ENCODE measurements at places on chromosomes 2 and 18. TPM values are rescaled to one million over a fixed set of nuclear protein-coding genes. Genes with fewer than 3 reads are reported as not detected.

DNA sequence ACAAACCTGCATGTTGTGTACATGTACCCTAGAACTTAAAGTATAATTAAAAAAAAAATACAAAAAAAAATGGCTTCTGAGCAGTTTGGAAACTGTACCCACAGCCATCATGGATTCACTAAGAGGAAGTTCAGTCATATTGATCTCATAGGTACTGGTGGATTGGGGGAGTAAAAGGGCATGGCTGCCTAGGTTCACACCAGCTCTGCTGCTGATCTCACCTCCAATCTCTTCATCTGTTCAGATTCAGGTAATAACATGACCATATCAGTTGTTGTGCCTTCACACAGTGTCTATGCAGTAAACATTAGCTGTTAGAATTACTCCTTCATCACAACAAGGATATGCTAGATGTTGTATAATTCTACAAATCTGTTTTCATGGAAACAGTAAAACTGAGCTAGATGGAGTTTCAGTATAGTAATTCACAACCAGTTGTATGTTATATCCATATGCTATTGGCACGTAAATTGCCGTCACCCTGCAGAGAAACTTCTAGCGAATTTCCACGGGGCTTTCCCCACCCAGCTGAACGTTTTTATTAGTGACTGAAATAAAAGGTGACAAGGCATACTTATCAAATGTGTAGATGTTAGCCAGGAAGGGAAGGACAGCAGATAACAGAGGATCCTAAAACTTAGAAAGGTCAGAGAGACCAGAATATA lies 59.3 kb upstream of the ITM2C start:
- DNase-seq, result no peak
- H3K27ac ChIP-seq, result no peak overlapping the region
- no peak overlapping the region for H3K4me3 ChIP-seq
- H3K4me1 ChIP-seq, result no peaks in the 10 kb centered on the region

DNA sequence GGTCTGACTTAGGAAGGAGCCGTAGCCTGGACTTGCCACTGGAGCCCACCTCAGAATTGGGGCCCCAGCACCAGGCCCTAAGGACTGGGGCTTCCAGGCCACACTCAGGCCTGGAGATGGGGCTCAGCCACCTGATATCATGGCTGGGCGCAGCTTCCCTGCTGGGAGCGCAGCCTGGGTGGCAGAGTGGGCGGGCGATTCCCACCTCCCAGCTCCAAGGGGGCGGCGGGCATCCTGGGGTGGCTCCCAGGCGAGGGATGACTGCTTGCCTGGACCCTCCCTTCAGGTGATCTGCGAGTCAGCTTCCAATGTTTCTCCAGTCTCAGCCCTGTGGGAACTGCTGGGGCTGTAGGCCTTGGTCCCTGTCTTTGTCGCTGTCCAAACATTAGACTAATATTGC lies 20.1 kb downstream of the GPR35 start:
- no peak overlapping the region for H3K4me3 ChIP-seq
- no peaks in the 10 kb centered on the region for H3K4me1 ChIP-seq
- no peak for DNase-seq
- no peak overlapping the region for H3K27ac ChIP-seq

- H3K4me3 ChIP-seq, result no peak overlapping the region
- H3K27ac ChIP-seq, result no peak overlapping the region
- H3K36me3 ChIP-seq, result no peaks in the 10 kb centered on the region
- H3K27me3 ChIP-seq, result no peaks in the 10 kb centered on the region
Measured at GRCh38 chr2:95326433-95327140, 29.4 kb downstream of the KCNIP3 start.

- no peak for DNase-seq
- no peaks in the 10 kb centered on the region for H3K27me3 ChIP-seq
- no peak overlapping the region for H3K4me3 ChIP-seq
- no peak overlapping the region for H3K27ac ChIP-seq
- H3K4me1 ChIP-seq, result no peaks in the 10 kb centered on the region
Measured at GRCh38 chr2:238030422-238031155, 30.2 kb upstream of the SCLY start.

GRCh38 chr2:105795575-105795934 lies 50.8 kb downstream of the NCK2 start:
- H3K36me3 ChIP-seq, result no peaks in the 10 kb centered on the region
- no peaks in the 10 kb centered on the region for H3K27me3 ChIP-seq
- H3K27ac ChIP-seq, result peak overlapping the region; percentile 78
- H3K4me1 ChIP-seq, result peaks cover 6% of the 10 kb centered on the region
- DNase-seq, result no peak
- no peak overlapping the region for H3K4me3 ChIP-seq

DNA sequence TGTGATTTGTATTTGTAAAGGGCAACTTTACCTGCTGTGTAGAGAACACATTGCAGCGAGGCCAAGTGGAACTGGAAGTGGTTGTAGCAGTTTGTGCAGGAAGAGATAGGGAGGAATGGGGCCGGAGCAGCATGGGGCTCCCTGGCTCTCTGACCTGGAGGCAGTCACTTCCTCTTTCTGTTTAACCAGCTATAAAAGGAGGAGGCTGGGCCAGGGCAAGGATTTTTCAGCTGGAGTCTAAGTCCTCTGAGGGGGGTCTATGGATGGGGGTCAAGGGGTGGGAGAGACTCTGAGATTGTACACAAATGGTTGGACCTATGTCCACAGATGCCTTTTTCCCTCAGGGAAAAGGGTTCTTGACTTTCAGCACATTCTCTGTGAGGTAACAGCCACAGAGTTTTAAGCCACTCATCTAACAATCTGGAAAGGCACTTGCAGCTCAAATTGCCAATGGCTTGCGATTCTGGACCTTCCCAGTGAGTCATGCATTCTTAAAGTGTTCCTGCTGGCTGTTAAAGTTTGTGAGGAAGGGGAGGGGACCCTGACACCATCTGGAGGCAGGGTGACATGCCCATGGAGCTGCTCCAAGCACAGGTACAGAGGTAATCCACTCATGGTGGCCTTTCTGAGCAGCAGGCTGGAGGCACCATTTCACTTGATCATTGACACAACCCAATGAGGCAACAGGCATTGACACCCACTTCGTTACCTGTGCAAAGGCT lies 347.0 kb downstream of the CYRIA start:
- H3K27me3 ChIP-seq, result no peaks in the 10 kb centered on the region
- H3K4me3 ChIP-seq, result no peak overlapping the region
- no peak for DNase-seq
- H3K4me1 ChIP-seq, result no peaks in the 10 kb centered on the region
- H3K27ac ChIP-seq, result no peak overlapping the region

DNA sequence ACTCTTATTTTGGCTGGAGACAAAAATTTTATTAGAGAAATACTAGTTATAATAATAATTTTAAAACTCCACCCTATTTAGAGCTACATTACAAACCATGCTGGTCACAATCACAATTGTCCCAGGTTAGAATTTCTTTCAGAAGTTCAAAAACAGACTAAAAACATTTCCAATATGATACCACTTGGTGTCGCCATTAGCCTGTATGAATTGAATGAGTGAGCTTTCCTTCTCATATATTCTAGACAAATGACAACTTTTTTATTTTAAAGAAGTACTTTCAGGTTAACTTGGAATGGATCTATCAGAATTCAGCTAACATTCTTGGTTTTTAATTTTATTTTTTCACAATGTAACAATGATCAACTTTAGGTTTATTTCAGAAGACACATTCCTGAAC lies 48.0 kb downstream of the SERPINB8 start:
- no peak overlapping the region for H3K27ac ChIP-seq
- H3K4me1 ChIP-seq, result no peaks in the 10 kb centered on the region
- no peak overlapping the region for H3K4me3 ChIP-seq
- H3K36me3 ChIP-seq, result no peaks in the 10 kb centered on the region
- H3K27me3 ChIP-seq, result no peaks in the 10 kb centered on the region

DNA sequence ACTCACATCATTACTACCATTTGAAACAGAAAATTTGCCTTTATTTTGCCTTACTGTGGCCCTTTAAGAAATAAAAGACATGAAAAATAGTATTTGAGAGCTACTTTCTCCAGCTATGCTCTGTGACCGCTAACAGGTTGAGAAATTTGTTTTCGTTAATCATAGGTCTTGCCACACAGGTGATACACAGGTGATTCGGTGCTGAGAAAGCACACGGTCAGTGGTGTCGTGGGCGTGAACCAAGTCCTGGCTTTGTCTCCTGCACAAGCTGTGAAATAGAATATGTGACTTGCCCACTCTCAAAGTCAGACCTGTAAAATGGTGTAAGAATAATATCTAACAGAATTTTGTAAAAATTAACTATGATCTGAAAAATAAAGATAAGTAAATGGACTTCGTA lies 155.3 kb upstream of the SLC39A10 start:
- no peaks in the 10 kb centered on the region for H3K27me3 ChIP-seq
- H3K4me1 ChIP-seq, result no peaks in the 10 kb centered on the region
- H3K36me3 ChIP-seq, result no peaks in the 10 kb centered on the region

DNA sequence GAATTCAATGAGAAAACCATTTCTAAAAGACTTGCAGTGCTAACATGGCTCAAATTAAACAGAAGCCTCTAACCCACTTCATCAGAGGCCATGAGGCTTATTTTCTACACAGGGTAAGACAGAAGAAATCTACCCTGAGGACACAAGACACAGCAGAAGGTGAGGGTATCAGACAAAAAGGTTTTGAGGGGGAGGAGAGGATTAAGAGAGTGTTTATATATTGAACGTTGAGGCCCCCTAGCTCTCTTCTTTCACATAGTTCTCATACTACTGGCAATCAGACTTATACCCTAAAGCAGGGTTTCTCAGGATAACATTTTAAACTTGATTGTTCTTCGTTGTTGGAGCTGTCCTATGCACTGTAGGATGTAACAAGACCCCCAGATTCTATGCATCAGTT lies 21.4 kb downstream of the ORC4 start:
- no peaks in the 10 kb centered on the region for H3K27me3 ChIP-seq
- H3K36me3 ChIP-seq, result no peaks in the 10 kb centered on the region
- H3K27ac ChIP-seq, result no peak overlapping the region
- DNase-seq, result no peak
- no peak overlapping the region for H3K4me3 ChIP-seq

DNA sequence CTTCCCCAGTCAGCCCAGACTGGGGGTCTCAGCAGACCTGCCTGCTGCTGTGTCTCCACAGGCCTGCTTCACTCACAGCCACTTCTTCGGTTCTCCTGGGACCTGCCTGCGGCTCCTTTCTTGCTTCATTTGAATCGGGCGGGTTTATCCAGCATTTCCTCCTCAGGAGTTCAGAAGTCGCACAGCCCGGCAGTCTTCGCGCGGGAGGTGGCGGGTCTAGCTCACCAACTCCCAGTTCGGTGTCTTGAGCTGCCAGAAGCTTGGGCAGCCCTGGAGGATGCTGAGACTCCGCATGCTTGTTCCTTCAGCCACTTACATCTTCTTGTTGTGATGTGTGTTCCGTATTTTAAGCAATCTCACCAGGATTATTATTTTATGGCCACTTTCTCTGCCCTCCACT lies 10.8 kb downstream of the D2HGDH start:
- no peak overlapping the region for H3K27ac ChIP-seq
- no peaks in the 10 kb centered on the region for H3K4me1 ChIP-seq
- H3K4me3 ChIP-seq, result no peak overlapping the region

DNA sequence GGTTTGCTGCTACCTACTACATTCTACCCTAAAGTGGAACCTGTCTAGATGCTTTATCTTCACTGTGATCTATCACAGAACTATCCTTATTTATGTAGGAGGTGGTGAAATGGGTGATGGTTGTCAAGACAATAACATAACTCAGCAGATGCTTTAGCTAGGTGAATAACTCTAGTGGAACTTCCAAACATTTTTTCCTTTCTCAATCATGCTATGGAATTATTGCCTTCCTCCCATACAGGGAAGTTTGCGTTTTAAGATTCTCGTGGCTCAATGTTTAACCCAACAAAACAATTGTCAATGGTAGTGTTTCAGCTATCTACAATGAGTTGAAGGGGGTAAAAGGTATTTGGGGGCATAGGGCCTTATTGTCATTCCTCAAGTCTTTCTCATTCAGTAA lies 82.6 kb upstream of the GLI2 start:
- no peak overlapping the region for H3K4me3 ChIP-seq
- no peaks in the 10 kb centered on the region for H3K36me3 ChIP-seq
- H3K27me3 ChIP-seq, result no peaks in the 10 kb centered on the region
- H3K27ac ChIP-seq, result no peak overlapping the region
- DNase-seq, result no peak

DNA sequence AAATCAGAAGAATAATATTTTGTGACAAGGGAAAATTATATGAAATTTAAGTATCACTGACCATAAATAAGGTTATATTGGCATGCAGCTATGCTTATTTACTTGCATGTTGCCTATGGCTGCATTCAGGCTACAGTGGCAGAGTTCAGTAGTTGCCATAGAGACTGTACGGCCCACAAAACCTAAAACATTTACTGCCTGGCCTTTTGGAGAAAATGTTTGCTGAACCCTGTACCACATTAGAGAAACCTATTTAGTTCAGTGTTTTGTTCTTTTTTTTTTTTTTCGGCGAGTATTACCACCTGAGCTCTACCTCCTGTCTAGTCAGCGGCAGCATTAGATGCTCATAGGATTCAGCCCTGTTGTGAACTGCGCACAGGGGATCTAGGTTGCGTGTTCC lies 163.7 kb downstream of the MCFD2 start:
- no peaks in the 10 kb centered on the region for H3K36me3 ChIP-seq
- DNase-seq, result no peak
- no peaks in the 10 kb centered on the region for H3K27me3 ChIP-seq
- H3K4me3 ChIP-seq, result no peak overlapping the region
- H3K27ac ChIP-seq, result no peak overlapping the region
- H3K4me1 ChIP-seq, result no peaks in the 10 kb centered on the region

The TNFAIP6 gene
- total RNA-seq, result not detected

The WDSUB1 gene
- 7.4 TPM for total RNA-seq

The SLC16A14 gene
- 3.3 TPM for total RNA-seq

Measured in Peyer's patch (tissue), 4 donors.